ENCODE measurements at places on chromosomes 1 and 21.

DNA sequence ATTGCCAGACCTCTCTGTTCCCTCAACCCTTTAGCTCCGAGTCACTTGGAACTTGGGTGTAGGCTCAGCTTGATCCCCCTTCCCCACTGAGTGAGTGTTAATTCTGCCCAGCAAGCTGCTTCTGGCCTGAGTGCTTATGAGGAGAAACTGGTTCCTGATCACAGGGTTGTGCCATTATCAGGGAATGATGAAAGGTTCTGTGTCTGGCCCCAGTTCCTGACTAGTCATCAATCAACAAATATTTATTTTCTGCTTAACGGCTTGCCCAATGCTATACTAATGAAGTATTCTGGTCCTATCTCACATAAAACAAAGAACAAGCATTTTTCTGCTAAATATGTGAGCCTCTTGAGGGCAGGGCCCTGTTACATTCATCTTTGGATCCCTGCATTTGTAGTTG lies 20.8 kb downstream of the CC2D1B start:
- no peak for DNase-seq

GRCh38 chr21:33418691-33419090 lies 15.5 kb downstream of the IFNGR2 start:
- no peak for DNase-seq

DNA sequence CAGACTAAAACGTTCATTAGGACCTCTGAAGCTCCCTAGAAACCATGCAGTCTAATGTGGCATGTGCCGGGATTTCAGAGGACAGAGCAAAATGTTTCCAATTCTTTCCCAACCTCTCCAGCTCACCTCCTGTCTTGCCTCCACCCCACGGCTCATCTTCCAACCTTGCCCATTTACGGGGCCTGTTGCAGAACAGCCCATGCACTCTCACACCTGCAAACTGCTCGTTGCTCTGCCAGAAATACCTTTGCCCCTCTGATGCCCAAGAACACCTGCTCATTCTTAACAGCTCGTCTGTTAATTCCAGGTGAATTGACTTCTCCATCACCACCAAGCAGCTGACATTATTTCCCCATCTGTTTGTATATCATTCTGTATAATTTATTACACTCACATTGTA lies 53.9 kb upstream of the LBR start:
- DNase-seq, result no peak

DNA sequence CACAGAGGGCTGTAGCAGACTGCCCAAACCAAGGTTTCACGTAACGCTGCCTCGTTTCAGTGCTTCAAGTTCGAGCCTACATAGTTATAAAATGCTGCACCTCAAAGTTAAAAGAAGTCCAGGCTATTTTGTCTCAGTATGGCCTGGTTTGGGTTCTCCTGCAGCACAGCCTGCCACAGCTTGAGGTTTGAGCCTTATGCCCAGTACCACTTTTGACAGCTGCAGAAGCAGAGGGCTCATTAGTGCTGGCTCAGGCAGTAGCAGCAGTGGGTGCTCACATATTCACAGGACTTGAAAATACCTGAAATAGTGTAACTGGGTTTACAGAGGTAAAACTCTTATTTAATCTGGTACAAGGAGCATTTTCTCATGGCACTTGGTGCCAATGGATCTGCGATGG lies 15.3 kb downstream of the SPATA46 start:
- no peak for DNase-seq

DNA sequence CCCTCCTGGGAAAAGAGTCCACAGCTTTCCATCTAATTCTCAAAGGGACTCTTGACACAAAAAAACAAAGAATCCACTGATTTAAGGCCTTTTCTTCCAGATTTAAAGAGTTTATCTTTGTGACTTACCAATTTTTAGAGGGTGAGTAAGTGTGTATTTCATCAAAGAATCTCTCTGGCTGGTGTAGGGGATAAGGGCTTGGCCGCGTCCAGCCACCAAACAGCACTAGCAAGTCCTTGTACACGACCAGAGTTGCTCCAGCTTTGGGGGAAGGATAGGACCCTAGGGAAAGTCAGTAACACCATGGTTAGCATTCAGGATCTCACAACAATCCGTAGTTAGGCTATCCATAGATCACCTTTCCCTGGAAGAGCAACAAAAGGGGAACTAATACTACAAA lies 19.5 kb upstream of the CPLANE2 start:
- no peak for DNase-seq
